ENCODE measurements at places on chromosomes 3 and 15. TPM values are rescaled to one million over a fixed set of nuclear protein-coding genes. Genes with fewer than 3 reads are reported as not detected.

CCDC9B gene
- total RNA-seq = 0.63 TPM

ZBBX gene
- total RNA-seq = not detected

MED12L gene
- total RNA-seq = 4.0 TPM

SEC22A gene
- total RNA-seq = 20.9 TPM

RPLP1 gene
- 218 TPM for total RNA-seq

STRA6 gene
- total RNA-seq = not detected

DOCK3 gene
- 1.0 TPM for total RNA-seq

TNFAIP8L3 gene
- total RNA-seq = 0.31 TPM

ANAPC13 gene
- total RNA-seq = 29.6 TPM

MYL3 gene
- not detected for total RNA-seq

NMNAT3 gene
- total RNA-seq = 1.5 TPM

BFSP2 gene
- total RNA-seq = not detected

DNASE1L3 gene
- 1.6 TPM for total RNA-seq

IL5RA gene
- total RNA-seq = 4.4 TPM

SCG5 gene
- 0.21 TPM for total RNA-seq

TMEM39A gene
- 59.2 TPM for total RNA-seq

HESX1 gene
- total RNA-seq = 0.52 TPM

KIF15 gene
- 1.5 TPM for total RNA-seq

MME gene
- total RNA-seq = 1.7 TPM

GRIP2 gene
- not detected for total RNA-seq

GALNT15 gene
- not detected for total RNA-seq

IL12A gene
- 4.1 TPM for total RNA-seq

VGLL3 gene
- total RNA-seq = under 0.01 TPM

SQOR gene
- total RNA-seq = 57.1 TPM

SLC2A2 gene
- not detected for total RNA-seq

GOLGA6L7 gene
- total RNA-seq = not detected

TICRR gene
- 0.10 TPM for total RNA-seq

ADAMTSL3 gene
- total RNA-seq = not detected

TERC gene
- total RNA-seq = 382 TPM

GJD2 gene
- total RNA-seq = not detected

ROBO2 gene
- total RNA-seq = under 0.01 TPM

SNTN gene
- not detected for total RNA-seq
